Islet precursor cell (in vitro differentiated cells): ENCODE measurements at places on chromosomes 6 and 20.

DNA sequence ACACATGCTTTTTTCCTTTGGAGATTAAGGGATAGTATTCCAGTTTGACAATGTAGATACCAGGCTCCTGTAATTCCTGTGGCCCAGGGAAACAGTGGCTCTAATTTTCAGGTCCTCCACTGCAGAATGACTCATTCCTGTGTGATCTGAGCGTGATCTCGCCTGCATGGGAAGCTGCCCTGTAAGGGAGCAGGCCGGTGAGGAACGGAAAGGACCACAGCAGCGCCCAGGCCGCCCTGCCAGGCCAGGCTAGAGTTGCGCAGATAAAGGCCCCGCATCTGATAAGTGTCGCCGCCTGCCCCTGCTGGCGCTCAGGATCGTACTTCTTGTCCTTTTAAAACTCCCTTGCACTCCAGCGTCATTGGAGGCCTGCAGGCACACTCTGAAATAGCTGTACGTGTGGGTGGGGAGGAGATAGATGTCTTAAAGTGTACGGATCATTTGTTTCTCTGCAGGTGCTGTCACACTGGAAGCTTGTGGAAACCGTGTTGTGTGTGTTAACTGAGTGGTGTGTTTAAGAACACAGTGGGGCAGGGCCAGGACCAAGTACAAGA is 60.7 kb downstream of the SYNJ2 start:
- peak; percentile 95 for DNase-seq

DNA sequence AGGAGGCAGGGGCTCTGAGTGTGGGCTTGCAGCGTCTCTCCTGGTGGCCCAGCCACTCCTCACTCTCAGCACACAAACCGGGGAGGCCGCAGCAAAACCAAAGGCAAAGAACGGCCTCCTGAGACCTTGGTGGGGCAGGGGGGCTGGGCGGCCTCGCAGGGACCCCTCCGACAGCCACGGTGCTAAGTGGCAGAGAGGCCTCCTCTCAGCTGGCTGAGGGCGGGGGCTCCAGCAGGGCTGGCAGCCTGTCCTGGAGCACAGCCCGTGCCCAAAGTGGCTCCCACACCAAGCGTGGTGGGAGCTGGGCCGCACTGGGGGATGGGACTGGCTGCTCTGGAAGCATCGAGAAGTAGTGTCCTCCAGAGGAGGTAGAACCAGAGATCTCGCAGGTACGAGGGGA is 334.4 kb downstream of the QKI start:
- DNase-seq: no peak

DNA sequence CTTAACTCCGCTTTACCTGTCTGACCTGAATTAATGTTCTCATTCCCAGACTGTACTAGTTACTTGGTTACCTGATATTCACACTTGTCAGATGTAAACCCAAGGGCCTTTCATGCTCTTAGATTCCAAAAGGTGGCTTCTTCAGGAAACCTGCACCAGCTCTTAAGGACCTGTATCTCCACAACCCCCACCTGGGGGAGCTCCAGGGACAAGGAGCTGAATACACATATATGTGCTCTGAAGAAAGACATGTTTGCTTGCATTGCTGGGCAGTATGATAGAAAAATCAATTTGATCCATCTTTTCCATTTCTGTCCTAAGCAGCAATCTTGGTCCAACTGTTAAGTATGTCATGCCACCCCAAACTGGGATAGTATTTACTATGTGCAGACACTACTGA is 64.8 kb upstream of the POU3F2 start:
- DNase-seq: peak; percentile 63

GRCh38 chr20:53869466-53870258 is 200.7 kb downstream of the BCAS1 start:
- peak; percentile 83 for DNase-seq

GRCh38 chr6:63573899-63574553 is 1.7 kb downstream of the LOC128125822 start:
- peak; percentile 62 for DNase-seq

DNA sequence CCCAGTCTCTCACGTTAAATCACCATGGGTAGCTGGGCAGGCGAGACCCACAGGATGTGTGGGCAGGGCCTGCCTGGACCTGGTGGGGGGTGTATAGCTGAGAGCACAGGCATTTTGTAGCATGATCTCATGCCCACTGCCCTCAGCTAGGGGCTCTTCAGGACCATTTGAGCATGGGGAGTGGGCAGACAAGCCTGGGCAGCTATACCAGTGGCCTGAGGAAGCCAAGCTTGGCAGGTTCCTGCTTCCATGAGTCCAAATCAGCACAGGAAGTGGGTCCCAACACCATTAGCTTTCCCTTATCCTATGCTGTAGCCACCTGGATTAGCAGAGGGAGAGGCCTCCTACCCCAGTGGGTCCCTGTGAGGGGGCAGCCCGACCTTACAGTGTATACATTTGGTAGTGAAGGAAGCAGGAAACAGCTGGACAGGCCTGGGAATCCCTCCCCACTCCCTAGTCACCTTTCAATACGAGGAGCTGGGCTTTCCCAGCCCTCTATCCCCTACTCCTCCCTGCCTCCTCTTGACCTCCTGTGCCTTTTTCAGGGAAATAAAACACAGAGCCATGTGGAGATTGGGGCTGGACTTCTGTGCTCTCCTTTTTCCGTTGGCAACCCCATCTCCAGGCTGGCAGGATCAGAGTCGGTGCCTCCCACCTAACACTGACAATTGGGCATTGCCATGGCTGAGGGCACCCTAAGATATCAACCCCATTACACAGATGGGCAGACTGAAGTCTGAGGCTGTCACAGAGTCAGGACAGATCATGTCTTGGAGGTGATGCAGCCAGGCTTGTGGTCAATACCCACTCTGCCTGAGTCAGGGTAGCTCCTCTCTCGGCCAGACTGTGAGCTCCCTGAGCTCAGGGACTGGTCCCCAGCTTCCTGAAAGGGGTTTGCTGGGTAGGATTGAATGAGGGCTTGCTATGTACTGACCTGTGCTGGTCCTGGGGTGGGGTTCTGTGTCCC is 59.8 kb downstream of the MRPL14 start:
- DNase-seq: no peak

GRCh38 chr6:169960003-169960344 is 208.6 kb downstream of the ERMARD start:
- DNase-seq: no peak

DNA sequence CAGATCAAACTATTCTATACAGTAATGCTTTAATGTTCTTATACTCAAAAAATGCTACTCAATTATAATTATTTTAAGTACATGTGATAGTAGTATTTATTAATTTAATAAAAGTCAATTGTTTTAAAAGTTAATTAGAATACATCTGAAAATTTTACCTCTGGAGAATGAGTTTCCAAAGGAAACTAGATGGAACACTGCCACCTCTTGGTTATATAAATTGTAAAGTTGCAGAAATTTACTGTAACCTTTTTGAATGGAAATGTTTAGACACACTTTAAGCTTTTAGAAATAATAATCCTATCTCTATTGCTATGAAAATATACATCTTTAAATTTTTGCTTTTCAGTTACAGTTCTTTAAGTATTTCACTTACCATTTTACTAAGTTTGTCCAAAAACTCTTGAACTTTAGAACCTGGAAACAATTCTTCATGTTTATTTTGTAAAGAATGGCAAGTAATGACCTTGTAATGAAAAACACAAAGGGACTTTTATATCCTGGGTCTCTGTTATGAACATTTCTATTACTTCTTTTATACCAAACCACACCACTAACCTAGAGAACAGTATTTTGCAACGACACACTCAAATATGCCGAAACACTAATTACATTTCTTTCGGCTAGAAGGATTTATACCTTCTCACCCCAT is 10.9 kb upstream of the BMP5 start:
- DNase-seq: no peak

DNA sequence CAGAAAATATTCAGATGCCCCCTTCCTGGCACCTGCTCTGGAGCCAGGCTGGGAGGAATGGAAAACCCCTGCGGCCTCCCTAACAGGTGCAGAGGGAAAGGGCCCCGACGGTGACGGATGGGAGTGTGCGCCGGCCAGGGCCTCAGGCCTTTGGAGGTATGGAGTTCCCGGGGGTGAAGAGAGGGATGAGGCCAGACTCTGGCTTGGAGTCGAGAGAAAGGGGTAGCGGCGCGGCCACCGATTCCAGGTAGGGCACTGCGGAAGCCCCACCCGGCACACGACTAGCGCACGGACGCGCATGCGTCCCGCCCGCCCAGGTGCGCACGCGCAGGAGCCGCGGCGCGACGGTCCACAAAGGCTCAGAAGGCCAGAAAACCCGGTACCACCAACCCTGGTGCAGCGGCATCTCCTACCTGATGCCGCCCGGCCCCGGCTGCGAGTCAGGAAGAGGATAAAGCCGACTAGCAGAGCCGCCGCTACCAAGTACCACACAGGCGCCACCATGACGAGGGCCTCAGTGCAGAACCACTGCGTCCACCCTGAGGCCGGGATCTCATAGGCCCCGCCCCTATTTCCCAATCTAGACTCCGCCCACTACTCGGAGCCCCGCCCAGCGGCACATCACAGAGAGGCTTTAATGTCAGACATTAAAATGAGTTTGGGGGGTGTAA is at the start of gene DDRGK1:
Gene DDRGK1 (minus strand): TSS at position 559 of the 671 bp plus-strand sequence. CDS start 55 bp downstream, at position 504.
- peak; percentile 83 for DNase-seq

GRCh38 chr6:137861550-137862337 is 5.3 kb upstream of the TNFAIP3 start:
- peak; percentile 64 for DNase-seq

DNA sequence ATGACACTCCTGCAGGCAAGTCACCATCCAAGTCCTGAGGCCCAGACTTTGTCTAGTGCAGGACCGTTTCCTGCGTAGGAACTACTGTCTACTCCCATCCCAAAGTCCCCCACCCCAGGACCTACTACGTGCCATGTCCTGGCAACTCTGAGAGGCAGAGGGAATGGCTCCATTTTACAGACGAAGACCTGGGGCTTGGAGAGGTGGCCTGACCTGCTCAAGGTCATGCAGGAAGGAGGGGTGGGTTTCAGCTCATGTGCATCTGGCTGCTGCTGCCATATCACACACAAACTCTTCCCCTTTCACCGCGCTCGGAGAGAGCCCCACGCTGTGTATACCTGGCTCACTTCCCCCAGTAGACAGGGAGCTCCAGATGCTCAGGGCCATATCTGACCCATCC is 1.2 kb upstream of the NOL4L start:
- no peak for DNase-seq

DNA sequence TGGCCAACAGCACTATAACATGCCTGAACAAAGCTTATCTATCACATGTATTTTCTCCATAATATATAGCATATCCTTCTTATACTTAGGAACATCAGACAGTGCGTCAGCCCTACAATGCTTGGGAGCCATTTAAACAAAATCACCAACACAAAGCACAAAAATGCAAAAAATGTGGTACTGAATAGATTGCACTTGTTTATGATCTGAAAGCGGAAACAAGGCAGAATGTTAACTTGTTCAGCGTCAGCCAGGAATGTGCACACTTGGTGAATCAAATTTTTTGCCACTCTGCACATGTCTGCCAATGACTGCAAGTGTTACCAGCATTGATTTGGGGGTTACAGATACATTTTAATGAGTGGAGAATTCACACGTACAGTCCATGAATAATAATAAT is 14.8 kb downstream of the SLC35A1 start:
- no peak for DNase-seq

GRCh38 chr6:78864957-78865356 is 2.4 kb upstream of the IRAK1BP1 start:
- DNase-seq: no peak

- DNase-seq: no peak
These were observed 683.0 kb downstream of the DHX35 start for GRCh38 chr20:39645131-39645530.

DNA sequence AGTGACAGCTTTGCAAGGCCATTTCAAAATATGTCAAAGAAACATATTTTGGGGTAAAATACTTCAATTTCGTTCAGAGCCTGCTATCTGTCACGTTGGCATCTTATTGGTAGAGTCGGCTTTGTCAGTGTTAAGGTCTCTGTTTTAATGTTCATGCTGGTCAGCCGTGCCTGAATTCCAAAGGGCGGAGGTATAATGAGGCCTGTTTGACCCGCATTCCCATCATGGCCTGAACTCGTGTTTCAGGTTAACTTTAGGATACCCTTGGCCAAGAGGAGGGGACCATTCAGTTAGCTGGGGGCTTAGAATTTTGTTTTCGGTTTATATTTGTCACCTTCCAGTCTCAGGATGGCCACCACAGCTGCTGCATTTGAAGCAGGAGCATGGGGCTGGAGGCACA is 236.4 kb downstream of the NFATC2 start:
- peak; percentile 69 for DNase-seq

DNA sequence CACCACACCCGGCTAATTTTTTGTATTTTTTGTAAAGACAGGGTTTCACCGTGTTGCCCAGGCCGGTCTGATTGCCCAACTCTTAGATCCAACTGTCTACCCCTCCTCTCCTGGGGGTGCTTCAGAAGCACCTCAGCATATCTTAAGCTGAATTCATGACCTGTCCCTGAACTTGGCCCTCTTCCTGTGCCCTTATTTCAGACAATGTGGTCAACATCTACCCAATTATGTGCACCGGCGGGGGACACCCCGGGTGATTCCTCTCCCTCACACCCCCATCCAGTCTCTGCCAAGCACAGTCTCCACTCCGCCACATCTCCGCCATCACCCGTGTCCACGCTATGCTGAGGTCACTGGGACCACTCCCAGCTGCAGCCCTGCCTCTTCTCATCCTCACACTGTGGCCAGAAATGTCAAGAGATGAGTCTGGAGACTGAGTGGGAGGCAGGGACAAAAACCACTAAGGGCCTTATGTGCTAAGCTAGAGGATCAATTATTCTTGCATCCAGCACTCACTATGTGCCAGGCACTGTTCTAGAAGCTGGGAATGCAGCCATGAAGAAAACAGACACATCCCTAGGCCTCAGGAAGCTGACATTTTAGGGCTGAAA is 111.9 kb downstream of the ARMC2 start:
- DNase-seq: no peak

DNA sequence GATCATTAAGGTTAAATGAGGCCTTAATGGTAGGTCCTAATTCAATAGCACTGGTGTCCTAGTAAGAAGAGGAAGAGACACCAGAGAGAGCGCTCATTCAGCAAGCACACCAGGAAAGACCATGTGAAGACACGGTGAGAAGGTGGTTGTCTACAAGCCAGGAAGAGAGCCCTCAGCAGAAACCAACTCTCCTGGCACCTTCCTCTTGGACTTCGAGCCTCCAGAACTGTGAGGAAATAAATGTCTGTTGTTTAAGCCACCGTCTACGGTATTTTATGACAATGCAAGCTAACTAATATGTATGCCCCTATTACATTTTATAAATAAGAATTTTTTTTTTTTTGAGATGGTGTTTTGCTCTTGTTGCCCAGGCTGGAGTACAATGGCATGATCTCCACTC is 59.3 kb downstream of the IL20RA start:
- no peak for DNase-seq

- DNase-seq: no peak
These were observed 1.4 kb downstream of the NCR2 start for GRCh38 chr6:41336824-41337223.
